Fibroblast of lung (primary cell): ENCODE measurements at places on chromosomes 7 and 10.

GRCh38 chr7:110677405-110677804, 413.5 kb upstream of the LRRN3 start:
- no peak overlapping the region for H3K4me3 ChIP-seq
- H3K27me3 ChIP-seq = no peaks in the 10 kb centered on the region
- H3K36me3 ChIP-seq = no peaks in the 10 kb centered on the region
- H3K27ac ChIP-seq = no peak overlapping the region

- no peaks in the 10 kb centered on the region for H3K36me3 ChIP-seq
- no peak overlapping the region for H3K4me3 ChIP-seq
Observed at GRCh38 chr10:76086761-76087639, 655.6 kb downstream of the LRMDA start.

GRCh38 chr7:22074897-22075296, 129.2 kb upstream of the CDCA7L start:
- H3K36me3 ChIP-seq = no peaks in the 10 kb centered on the region
- no peak for DNase-seq

DNA sequence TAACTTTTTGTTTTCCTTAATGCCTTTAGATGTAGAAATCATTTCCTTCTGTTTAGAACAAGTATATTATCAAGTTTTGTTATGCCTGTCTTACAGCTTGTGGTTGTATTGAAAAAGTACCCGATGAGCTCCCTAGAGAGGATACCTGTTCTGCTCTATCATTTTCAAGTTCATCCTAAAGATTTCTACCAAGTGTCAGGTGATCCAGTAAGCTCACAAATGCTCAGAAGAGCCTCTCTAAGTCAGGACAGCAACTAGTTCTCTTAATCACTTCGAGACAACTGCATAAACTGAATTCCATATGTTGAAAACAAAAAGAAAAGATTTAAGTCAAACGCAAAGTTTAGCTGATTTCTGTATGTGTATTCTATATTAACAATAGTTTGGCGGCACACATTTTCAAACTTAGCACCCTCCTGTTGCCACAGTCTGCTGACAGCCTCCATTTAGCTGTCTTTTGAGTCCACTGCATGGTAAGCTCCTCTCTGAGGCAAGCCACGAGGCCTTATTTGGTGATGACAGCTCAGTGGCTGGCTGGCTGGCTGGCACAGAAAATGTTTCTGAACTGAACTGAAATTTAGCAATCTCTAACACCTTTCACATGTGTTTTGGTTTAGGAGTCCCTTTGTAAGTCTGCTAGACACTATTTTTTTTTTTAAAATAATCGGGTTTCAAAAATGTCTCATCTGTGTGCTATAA, 59.4 kb downstream of the SEMA3C start:
- peak overlapping the region; percentile 34 for H3K27ac ChIP-seq
- H3K4me1 ChIP-seq = peaks cover 19% of the 10 kb centered on the region

GRCh38 chr10:8225187-8225586, 170.7 kb downstream of the GATA3 start:
- H3K4me1 ChIP-seq = no peaks in the 10 kb centered on the region
- DNase-seq = no peak
- H3K4me3 ChIP-seq = no peak overlapping the region
- no peaks in the 10 kb centered on the region for H3K36me3 ChIP-seq
- H3K27me3 ChIP-seq = no peaks in the 10 kb centered on the region

DNA sequence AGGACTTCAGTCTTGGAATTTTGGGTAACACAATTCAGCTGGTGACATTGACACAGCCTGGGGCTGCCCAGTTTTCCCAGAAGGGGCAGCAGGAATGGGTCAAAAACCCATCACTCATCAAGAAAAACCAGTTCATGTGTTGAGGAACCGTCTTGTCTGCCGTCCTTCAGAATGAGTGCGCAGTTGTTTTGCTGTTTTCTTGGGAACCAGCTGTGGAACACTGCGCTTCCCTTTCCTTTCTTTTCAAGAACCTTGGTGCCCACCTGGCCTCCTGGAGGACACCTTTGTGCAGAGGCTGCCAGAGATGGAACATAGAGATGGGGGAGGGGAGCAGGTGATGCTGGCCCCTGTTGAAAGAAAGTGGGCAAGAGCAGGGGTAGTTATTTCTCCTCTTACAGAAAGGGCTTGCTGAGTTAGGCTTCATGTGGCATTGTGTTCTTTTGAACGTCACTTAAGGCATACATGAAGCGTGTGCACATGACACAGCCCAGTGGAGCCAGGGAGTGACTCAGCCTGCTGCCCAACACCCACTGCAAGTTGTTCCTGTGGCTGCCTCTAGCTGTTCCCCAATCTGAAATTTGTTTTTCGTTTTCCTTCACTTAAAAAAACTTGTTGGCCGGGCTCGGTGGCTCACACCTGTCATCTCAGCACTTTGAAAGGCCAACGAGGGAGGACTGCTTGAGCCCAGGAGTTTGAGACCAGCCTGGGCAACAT, 87.4 kb upstream of the TNS3 start:
- H3K4me1 ChIP-seq = peaks cover 8% of the 10 kb centered on the region
- H3K36me3 ChIP-seq = no peaks in the 10 kb centered on the region
- no peak overlapping the region for H3K4me3 ChIP-seq
- DNase-seq = peak; percentile 97

GRCh38 chr10:48333856-48334255, 27.4 kb downstream of the MAPK8 start:
- peak; percentile 29 for DNase-seq
- no peak overlapping the region for H3K4me3 ChIP-seq
- no peaks in the 10 kb centered on the region for H3K4me1 ChIP-seq
- no peak overlapping the region for H3K27ac ChIP-seq

- no peak overlapping the region for H3K4me3 ChIP-seq
- no peak for DNase-seq
- no peaks in the 10 kb centered on the region for H3K27me3 ChIP-seq
- no peak overlapping the region for H3K27ac ChIP-seq
- H3K36me3 ChIP-seq = no peaks in the 10 kb centered on the region
- H3K4me1 ChIP-seq = no peaks in the 10 kb centered on the region
Observed at GRCh38 chr7:38781991-38782390, 127.0 kb downstream of the VPS41 start.

DNA sequence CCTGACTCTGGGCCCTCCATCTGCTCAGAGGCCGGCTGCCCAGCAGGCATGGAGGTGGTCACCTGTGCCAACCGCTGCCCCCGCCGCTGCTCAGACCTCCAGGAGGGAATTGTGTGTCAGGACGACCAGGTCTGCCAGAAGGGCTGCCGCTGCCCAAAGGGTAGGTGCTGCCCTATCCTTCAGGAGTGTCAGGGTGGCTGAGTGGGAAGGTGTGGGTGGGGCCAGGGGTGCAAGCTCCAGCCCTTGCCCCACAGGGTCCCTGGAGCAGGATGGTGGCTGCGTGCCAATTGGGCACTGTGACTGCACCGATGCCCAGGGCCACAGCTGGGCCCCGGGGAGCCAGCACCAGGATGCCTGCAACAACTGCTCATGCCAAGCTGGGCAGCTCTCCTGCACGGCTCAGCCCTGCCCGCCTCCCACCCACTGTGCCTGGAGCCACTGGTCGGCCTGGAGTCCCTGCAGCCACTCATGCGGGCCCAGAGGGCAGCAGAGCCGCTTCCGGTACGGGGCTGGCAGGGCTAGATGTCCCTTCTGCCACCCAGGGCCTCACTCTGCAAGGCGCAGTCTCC, 17.5 kb upstream of the ZNF862 start:
- no peaks in the 10 kb centered on the region for H3K4me1 ChIP-seq
- DNase-seq = no peak
- no peaks in the 10 kb centered on the region for H3K27me3 ChIP-seq

DNA sequence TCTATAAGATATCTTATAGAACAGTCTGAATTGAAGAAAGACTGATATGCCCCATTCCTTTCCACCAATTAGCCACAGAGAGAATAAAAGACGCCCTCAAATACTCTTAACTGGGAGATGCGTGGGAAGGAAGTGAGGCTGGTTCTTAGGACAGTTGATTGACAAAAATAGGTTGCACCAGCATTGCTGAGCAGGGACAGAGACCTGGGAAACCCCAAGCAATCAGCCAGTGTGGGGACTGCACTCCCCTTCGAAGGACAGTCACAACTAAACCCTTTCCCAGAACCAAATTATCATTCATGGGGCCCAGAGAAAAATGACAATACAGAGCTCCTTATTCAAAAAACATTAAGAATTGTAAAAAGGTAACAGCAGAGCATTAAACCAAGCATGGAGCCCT, 196.9 kb upstream of the GHITM start:
- no peak overlapping the region for H3K4me3 ChIP-seq
- DNase-seq = no peak
- no peak overlapping the region for H3K27ac ChIP-seq
- H3K4me1 ChIP-seq = no peaks in the 10 kb centered on the region

DNA sequence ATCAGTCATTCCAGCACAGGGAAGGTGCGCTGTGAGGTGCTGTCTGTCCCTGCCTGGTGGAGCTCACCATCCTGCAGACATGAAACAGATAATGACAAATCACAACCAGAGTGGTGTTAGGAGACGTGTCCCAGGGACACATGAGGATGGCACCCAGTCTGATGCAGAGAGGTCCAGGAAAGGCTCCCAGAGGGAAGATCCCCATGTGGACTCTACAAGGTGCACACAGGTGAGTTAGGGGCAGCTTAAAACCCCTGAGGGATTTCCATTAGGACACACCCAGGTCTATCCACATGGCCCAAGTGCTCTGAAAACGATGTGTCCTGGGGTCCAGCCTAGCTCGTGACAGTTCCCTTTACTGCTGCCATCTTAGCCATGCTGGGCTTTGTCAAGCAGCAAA, 91.4 kb downstream of the ADARB2 start:
- no peak for DNase-seq
- no peak overlapping the region for H3K27ac ChIP-seq
- H3K4me3 ChIP-seq = no peak overlapping the region
- no peaks in the 10 kb centered on the region for H3K4me1 ChIP-seq
- no peaks in the 10 kb centered on the region for H3K36me3 ChIP-seq

DNA sequence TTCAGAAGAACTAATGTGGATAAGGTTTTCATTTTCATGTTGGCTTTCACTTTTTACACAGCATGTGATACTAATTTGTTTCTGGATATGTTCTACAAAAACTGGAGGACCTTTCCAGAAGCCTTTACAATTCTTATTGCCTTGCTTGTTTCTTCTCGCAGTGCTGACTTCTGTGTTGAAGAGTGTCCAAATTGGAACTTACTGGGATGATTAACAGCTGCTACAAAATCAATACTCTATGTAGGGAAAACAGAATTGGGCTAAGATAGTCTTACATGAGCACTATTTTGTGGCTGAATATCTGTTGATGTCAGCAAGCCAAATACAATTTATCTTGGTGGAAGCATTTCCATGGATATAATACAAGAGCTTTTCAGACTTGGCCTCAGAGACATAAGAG, 351.2 kb downstream of the DGKB start:
- no peaks in the 10 kb centered on the region for H3K27me3 ChIP-seq
- DNase-seq = no peak
- no peak overlapping the region for H3K27ac ChIP-seq
- H3K4me3 ChIP-seq = no peak overlapping the region
- no peaks in the 10 kb centered on the region for H3K4me1 ChIP-seq

DNA sequence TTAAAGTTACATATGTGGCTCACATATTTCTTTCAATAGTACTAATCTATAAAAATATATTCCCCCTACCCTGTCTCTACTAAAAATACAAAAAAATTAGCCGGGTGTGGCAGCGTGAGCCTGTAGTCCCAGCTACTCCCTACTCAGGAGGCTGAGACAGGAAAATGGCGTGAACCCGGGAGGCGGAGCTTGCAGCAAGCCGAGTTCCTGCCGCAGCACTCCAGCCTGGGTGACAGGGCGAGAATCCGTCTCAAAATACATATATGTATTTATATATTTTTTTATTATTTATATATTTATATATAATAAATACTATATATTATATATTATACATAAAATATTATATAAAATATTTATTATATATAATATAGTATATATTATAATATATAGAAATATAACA, 69.7 kb upstream of the GRM3 start:
- no peaks in the 10 kb centered on the region for H3K27me3 ChIP-seq
- H3K27ac ChIP-seq = no peak overlapping the region
- H3K4me3 ChIP-seq = no peak overlapping the region
- DNase-seq = no peak

GRCh38 chr7:16063716-16064675, 357.3 kb downstream of the CRPPA start:
- peaks cover 2% of the 10 kb centered on the region for H3K27me3 ChIP-seq
- DNase-seq = peak; percentile 75
- no peaks in the 10 kb centered on the region for H3K36me3 ChIP-seq
- no peak overlapping the region for H3K4me3 ChIP-seq

DNA sequence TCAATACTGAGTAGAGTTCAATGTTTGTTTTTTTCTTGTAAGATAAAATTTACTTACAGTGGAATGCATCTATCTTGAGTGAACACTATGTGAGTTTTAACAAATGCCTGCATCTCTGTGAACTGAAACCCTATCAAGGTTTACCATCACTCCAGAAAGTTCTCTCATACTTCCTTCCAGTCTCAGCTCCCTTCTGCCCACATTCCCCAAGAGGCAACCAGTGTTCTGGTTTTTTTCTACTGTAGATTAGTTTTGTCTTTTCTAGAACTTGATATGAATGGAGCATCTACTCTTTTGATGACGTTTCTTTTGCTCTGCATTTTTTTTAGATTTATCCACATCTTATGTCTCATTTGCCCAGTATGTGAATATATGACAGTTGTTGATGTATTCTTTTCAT, 17.1 kb downstream of the WIPI2 start:
- H3K4me1 ChIP-seq = no peaks in the 10 kb centered on the region
- no peak overlapping the region for H3K27ac ChIP-seq
- H3K36me3 ChIP-seq = peaks cover 14% of the 10 kb centered on the region
- H3K4me3 ChIP-seq = no peak overlapping the region
- DNase-seq = no peak

DNA sequence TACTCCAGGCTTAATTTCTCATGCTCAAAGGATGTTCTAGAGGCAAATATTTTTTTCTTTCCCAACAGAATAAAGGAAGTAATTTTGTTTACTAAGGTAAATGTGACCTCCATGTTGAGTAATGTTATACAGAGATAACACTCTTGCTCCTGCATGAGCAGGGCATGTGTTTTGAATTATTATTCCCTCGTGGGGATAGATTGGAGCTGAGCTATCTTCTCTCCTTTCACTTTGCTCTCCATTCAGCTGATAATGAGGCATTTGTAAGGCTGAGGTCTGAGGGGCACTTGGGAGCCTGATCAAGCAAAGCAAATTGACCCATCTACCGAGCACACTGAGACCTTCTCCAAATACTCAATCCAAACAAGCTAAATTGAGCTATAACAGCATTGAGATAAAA, 50.7 kb upstream of the GHITM start:
- H3K27ac ChIP-seq = no peak overlapping the region
- no peaks in the 10 kb centered on the region for H3K27me3 ChIP-seq
- H3K4me1 ChIP-seq = no peaks in the 10 kb centered on the region
- H3K4me3 ChIP-seq = no peak overlapping the region
- H3K36me3 ChIP-seq = no peaks in the 10 kb centered on the region
- DNase-seq = no peak

- DNase-seq = no peak
- H3K27ac ChIP-seq = no peak overlapping the region
- H3K4me1 ChIP-seq = no peaks in the 10 kb centered on the region
- no peaks in the 10 kb centered on the region for H3K36me3 ChIP-seq
Observed at GRCh38 chr7:35474100-35474499, 220.2 kb upstream of the TBX20 start.
